ENCODE measurements at places on chromosomes 2 and 18.

DNA sequence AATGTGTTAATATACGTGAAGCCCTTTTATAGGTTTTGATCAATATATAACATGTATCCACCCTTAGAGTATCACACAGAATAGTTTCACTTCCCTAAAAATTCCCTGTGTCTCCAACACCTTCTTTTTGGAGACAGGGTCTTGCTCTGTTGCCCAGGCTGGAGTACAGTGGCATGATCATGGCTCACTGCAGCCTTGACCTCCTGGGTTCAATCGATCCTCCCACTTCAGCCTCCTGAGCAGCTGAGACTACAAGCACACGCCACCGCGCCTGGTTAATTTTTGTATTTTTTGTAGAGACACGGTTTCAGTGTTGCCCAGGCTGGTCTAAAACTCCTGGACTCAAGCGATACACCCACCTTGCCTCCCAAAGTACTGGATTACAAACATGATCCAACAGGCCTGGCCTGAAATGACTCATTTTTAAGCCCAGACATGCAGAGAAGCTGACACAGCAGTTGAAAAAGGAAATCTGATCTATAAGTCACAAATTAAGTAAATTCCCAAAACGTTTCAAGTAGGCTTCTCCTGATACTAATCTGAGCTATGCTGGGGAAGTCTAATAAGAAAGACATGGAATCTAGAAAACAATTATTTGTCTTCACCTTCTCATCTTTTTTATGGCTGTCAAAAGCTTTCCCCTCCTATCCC lies 2.9 kb downstream of the DUSP11 start:
- no peak for DNase-seq

DNA sequence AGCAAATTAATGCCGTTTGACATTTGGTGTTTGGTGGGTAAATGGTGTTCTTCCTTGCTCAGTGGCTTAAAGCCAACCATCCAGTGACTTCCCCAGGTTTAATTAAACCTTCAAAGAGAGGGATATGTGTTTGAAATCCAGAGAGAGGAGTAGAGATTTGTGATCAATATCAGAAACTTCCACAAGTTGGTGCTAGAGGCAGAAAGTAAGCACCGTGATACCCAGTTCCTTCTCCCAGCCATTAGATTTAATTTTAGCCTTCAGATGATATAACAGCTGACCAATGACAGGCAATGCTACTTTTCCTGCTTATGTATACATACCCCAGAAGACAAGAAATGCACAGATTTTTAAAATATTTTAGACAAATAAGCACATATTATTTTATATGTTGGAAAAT lies 398.5 kb downstream of the CDH2 start:
- no peak for DNase-seq

GRCh38 chr2:170905864-170906263 lies 23.2 kb upstream of the GORASP2 start:
- no peak for DNase-seq

DNA sequence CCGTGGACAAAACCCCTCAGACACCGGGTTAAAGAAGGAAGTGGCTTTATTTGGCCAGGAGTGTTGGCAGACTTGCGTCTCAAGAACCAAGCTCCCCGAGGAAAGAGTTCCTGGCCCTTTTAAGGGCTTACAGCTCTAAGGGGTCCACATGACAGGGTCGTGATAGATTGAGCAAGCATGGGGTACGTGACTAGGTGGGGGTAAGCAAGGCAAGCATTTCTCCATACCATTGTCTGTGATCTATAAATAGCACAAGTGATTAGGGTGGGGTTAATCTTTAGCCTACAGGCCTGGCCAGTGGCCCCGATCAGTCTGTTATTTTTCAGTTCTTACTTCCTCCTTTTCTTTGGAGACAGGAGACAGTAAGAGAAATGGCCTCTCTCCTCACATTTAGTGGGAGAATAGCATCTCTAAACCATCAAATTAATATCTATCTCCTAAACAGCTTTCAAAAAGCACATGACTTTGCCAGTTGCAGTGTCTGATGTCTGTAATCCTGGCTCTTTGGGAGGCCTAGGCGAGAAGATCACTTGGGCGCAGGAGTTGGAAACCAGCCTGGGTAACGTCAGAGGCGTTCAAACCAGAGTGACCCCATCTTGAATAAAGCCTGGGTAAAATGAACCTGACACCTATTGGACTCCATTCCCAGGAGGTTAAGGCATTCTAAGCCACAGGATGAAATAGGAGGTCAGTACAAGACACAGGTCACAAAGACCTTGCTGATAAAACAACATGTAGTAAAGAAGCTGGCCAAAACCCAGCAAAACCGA lies 18.3 kb upstream of the CNOT11 start:
- no peak for DNase-seq

DNA sequence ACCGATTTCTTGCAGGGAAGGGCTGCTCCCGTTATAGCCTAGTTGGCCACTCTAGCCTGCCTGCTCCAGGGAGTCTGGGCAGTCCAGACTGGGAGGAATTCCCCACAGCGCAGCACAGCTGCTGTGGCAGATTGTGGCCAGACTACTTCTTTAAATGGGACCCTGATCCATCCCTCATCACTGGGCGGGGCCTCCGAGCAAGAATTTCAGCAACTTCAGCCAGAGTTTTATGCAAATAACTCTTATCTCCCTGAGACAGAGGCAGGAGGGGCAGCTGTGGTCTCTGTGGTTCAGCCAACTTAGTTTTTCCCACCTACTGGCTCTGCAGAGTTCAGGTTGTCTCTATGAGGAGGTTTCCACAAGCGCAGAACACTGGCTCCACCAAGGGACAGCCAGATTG lies 1583.2 kb downstream of the SUCLG1 start:
- no peak for DNase-seq

DNA sequence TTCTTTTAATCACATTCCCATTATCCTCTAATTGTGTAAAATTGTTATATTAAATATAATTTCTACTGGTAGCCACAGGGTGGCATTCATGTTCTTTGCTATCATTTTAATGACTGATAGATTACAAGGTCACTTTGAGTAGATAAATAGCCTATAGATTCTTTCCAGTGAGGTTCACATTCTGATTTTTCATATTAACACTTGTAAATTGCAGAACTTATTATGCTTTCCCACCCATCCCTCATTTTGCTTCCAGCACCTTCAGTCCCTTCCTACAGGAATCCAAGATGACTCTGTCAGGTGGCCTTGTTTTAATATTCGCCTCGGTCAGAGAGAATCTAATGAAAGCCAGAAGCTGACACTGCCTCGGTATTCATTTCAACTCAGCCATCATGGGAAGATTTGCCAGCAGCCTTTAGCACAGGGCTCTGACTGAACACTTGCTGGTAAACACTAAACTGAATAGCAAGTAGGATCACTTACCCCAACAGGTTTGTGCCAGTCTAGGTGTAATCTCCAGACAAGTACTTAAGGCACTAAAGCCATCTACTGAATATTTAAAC lies 101.2 kb upstream of the FSHR start:
- DNase-seq = no peak

DNA sequence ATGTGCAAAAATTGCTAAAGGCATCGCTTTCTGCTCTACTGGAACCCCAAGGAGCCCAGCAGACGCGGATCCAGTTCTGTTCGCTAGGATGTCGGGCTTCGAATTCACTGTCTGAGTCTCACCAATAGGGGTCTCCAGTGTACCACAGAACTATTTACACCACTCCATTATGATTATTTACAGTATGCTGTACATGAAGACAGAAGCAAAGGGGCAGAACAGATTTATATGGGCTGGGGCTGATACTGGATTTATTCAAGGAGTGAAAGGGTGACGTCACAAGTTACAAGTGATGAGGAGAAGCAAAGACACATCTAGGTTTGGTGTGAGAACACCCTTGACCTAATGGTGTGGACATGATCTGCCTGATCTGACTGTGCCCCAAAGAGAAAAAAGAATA lies 185.3 kb upstream of the ATP5MC3 start:
- DNase-seq = peak; percentile 35

DNA sequence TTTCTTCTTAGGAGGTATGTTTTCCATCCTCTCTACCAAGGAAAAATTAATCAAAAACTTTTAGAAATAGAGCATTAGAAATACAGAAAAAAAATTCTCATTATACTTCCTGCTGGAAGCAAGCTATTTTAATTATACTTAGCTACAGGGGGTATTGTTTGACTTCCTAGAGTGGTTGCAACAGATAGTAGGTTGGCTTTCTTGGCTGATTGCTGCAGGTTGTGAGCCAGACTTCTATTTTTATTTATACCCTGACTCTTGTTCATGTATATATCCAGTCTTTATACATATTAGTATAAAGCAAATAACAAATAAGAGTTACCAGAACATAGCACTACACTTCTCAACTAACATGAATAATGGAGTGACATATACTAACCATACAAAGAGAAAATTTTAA lies 460.8 kb upstream of the REG3G start:
- no peak for DNase-seq

DNA sequence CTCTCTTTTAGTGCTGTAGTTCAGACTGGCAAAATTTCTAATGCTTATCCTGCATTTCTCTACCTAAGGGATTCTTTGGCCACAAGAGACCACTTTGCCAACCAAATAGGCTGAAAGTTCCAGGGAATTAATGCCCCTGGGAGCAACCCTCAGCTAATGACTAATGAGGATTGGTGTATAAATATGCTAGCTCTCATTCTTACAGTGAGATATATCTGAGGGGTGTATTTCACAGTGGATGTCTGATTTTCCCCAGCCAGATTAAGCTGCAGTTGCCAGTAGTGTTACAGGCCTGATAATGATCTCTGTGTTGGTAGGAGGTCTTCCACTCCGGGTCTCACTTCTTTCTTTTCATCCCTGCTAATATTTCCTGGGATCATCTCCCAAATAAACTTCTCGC lies 90.4 kb downstream of the GULP1 start:
- DNase-seq = no peak

DNA sequence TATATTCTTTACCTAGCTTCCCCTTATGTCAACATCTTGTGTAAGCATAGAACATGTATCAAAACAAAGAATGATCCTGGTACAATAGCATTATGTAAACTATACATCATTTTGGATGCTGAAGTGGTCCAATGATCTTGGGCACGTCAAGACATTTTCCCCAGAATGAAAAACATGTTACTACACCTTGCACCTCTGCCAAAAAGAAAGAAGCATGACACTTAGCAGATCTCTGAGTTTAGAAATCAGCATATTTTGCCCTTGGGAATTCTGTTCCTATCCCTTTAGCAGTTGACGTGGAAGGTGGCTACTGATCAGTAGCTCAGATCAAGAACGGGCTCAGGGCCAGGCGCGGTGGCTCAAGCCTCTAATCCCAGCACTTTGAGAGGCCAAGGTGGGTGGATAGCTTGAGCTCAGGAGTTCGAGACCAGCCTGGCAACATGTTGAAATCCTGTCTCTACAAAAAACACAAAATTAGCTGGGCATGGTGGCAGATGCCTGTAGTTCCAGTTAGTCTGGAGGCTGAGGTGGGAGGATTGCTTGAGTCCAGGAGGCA lies 1.7 kb upstream of the LCLAT1 start:
- no peak for DNase-seq

- peak; percentile 10 for DNase-seq
Measured at GRCh38 chr2:161104054-161104553, 56.1 kb upstream of the TANK start.

DNA sequence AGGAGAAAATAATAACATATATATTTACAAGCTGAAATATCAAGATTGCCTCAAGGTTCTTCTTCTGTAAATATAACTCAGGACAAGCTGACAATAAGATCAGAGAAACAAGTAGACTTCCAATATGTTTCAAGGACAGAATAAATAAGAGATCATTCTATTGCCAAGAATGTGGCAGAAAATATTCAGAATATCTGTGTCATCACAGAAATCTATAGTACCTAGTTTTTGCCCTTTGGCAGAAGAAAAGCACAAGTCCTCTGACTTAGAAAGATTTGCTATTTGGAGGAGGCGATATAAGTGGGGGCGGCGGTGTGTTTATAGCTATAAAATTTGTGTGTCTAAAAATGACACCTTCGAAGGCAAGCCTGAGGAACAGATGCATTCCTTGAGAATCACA lies 34.3 kb downstream of the ARHGAP15 start:
- no peak for DNase-seq

- peak; percentile 38 for DNase-seq
Measured at GRCh38 chr2:65357095-65357958, 75.1 kb downstream of the SPRED2 start.

GRCh38 chr2:226691255-226691654 lies 108.4 kb downstream of the IRS1 start:
- DNase-seq = no peak

DNA sequence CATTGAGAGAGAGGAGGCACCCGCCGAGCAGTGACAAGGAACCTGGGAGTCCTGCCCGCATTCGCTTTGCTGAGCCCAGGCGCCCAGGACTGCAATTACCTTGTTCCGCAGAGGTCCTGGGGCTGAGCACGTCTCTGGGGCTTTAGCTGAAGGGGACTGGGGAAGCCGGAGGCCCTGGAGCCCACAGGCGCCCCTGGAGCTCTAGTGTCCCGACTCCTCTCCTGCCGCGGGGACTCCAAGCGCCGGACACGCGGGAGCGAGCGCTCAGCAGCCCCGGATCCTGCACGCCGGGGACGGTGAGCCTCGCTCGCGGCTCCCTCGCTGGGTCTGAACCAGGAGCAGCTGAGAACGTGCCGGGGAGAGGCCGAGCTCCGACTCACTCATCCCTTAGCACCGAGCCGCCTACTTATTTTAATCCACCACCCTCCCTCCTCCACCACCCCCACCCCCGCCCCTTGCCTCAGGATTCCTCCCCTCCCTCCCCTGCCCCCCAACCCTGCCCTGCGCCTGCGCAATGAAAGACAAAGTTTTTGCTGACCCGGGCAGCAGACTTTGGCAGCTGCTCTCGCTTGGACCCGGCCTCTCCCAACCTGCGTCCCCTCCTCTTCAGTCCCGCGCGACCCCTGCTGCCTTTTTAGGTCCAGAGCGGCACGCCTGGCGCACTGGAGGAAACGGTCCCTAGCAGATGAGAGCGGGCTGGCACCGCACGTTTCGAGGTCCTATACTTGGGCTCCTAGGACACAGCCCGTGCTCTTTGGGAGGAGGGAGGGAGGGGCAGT lies at the start of gene OSR1:
OSR1 (minus strand) TSS at position 382 of the 779 bp plus-strand sequence. CDS start 4,818 bp downstream, outside the sequence.
- peak; percentile 49 for DNase-seq

GRCh38 chr18:48589797-48590519 lies 51.1 kb downstream of the CTIF start:
- no peak for DNase-seq

GRCh38 chr2:1801541-1801940 lies 57.2 kb upstream of the PXDN start:
- DNase-seq = no peak

GRCh38 chr2:120858361-120859106 lies 122.9 kb downstream of the GLI2 start:
- DNase-seq = no peak

DNA sequence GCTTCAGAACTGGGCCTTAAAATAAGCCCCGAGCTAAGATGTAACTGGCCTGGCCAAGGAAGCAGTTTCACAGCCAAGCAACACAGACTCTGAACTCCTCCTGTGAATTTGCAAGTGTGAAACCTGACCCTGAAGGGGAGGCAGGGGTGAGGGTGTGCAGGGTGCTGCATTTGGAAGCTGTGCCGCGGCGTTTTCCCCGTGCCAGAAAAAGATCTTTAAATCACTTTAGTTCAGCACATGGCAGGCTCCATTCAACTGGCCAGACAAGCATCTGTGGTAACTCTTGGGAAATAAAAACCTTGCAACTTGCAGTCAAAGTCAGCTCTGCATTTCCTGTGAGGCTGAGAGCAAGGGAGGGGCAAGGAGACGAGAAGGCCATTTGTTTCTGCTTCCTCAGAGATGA lies 209.3 kb upstream of the SOX11 start:
- DNase-seq = no peak
